Activated CD4-positive, alpha-beta T cell treated with anti-CD3 and anti-CD28 coated beads, Interleukin-2, amount 50 U/mL, for 4 hours (primary cell): ENCODE measurements at places on chromosomes 1 and 21.

DNA sequence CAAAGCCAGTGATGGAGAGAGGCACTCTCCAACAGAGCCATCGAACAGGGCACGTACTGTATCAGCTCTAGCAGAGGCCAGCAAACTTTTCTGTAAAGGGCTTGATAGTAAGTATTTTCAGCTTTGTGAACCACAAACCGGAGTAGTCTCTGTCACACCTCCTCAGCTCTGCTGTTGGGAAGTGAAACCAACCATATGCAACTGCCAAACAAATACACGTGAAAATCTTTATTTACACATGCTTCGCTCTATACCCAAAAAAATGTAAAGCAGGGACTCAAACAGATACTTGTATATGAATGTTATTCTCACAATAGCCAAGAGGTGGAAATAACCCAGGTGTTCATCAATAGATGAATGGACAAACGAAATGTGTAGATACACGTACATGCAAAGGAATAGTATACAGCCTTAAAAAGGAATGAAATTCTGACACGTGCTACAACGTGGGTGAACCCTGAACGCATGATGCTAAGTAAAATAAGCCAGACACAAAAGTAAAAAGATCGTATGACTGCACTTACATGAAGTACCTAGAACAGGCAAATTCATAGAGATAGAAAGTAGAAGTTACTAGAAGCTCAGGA is 39.0 kb downstream of the SETD4 start:
- DNase-seq: no peak

DNA sequence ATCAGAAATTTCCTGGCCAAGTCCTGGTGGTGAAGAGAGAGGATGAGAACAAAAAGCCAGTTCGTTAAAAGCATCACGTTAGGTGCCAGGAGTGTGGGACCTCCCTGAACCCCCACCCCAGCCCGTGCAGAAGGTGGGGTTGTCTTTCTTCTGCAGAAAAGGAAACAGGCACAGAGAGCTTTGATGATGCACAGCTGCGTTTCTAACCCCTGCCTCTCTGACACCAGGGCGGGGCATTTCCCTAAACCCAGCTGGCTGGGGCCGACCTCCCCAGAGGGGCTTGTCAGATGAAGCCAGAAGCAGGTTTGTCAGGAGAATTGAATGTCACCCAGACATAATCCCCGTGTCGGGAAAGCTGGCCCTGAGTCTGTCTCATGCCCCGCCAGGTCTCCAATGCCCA is 189.3 kb upstream of the EDN2 start:
- peak; percentile 44 for DNase-seq

GRCh38 chr1:214378492-214378891 is 97.5 kb downstream of the SMYD2 start:
- DNase-seq: no peak

DNA sequence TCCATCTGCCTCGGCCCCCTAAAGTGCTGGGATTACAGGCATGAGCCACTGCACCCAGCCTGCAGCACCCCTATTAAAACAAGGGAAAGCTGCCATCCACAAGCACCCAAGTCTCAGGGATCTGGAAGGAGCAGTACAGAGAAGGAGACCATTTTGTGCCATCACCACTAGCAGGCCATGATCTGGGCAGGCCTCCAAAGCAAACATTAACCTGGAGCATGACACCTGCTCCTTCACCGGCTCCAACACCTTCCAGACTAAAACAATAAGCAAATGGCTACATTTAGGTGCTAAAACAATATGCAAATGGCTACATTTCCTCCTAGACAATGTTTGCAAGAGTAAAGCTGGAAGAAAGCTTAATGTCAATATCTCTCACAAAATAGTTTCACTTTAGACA is 16.7 kb downstream of the MEAF6 start:
- DNase-seq: no peak

GRCh38 chr1:231215681-231216385 is 25.2 kb upstream of the GNPAT start:
- no peak for DNase-seq

GRCh38 chr1:75796376-75797272 is at the start of gene MSH4:
TSS of gene MSH4 (plus strand) at chr1:75796882. CDS start at chr1:75796986, 104 bp downstream.
- no peak for DNase-seq

- DNase-seq: no peak
Observed at GRCh38 chr1:52751589-52752483, 25.6 kb downstream of the ZYG11B start.

DNA sequence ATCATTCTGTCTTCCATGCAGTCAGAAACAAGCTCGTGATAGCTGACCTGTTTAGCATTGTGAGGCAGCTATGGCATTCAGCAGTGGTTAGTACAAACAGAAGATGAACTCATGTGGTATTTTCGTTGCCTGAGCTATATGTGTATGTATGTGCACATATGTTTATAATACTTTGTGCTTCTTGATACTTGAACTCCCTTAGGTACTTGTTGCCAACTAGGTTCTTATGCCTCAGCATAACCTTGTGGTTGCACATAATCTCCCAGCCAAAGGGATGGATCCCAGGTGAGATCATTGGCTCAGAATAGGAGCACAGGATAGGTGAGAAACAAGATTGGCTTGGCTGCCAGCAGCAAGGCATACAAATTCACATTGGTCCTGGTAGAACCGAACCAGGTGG is 86.1 kb downstream of the VPS26C start:
- no peak for DNase-seq

DNA sequence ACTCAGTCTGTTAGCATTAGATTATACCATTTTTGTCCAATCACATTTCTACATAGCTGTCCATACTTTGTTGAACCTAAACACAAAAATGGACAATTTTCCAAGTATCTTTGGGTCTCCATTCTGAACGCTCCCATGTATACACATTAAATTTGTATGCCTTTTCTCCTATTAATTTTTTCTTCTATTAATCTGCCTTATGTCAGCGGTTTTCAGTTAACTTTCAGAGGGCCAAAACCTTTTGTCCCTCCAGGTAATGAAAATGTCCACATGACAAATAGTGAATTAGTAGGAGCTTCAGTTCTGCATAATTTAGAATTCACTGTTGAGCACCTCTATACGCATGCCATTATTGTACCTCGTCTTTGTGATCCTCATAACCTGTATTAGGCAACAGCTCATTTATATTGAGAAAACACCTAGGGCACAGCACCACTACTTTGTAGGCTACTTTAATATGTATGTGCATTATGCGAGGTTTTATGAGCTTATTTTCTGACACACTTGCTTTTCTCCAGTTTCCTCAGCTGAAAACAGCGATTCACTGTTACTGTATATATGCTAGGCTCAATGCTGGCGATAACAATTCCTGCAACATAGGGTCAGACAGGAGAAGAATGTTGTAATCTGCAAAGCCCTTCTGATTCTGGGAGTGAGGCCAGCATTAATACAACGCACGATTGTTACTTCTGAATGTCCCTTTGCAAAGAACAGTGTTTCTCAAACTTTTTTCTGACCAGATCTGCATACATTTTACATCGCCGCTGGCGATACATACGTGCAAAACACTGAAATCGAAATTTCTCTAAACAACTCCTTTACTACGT is 1.1 kb upstream of the ABCD3 start:
- no peak for DNase-seq
